ENCODE measurements at places on chromosomes 1 and 21.

DNA sequence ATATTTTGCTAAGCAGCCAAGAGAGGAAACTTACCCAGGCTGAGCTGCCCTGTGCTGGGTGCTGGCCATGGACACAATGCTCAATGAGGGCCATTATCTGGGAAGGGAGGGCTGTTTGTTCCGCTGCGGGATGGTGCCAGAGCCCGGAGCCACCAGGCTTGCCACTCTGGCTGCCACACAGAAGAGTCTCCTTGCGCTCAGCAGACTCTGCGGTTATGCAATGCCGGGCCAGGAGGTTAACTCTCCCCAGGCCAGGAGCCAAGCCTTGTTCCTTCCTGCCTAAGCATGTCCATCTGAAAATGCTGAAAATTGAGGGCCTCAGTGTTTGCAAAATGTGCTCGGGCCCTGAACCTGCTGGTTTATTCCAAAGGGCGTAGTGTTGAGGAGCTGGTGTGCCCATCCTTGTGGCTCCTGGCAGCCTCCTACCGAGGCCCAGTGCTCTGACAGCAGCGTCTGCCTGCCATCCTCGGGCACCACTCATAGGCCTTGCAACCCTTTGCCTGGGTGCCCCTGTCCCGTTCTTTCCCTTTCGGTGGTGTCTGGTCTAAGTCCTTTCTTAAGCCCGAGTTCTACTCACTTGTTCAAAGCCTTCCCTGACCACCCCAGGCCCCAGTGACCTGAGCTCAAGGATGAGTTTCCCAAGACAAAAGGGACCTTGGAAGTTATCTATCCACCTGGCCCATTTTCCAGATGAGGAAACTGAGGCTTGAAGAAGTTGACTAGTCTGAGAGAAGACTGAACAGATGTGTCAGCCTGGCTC lies 133.8 kb upstream of the EDN2 start:
- no peak for DNase-seq

- DNase-seq: no peak
Measured at GRCh38 chr1:36297062-36297461, 9.1 kb upstream of the SH3D21 start.

DNA sequence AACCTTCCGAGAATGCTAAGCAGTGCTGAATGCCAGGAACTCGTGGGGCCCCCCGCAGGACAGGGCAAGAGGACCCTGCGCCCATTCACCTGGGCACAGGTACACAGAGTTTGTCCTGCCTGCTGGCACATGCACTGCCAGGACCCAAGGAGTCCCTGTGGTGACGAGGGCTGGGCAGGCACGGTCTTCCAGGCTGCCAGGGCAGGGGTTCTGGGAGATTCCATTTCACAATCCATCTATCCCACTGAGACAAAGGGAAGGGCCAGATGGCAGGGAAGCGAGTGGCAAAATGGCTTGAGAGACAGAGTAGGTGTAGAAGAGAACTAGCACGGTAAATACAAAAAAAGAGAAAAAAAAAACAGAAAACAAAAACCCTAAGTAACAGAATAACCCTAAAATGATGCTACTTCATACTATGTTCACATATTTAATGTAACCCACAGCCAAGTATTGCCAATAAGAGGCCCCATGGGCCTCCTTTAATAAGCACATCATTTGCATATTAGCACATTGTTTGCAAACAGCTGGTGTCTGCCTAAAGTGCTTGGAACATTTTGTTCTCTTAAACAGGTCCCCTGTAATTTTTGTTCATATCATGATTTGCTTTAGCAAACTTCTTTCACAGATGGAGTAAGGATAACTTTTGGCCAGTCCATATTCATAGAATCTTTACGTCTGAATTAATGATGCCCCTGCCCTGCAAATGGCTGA lies 83.8 kb downstream of the STUM start:
- no peak for DNase-seq

DNA sequence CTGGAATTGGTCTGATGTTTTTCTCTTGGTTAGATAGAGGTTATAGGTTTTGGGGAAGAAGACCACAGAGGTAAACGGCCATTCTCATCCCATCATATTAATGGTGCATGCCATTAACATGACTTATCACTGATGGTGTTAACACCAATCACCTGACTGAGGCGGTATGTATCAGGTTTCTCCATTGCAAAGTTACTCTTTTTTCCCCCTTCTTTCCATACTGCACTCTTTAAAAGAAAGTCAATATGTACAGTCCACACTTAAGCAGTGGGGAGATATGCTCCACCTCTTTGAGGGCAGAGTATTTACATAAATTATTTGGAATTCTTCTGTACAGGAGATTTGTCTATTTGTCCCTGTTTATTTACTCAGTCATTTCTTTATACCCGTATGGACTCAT lies 35.7 kb upstream of the OSBPL9 start:
- no peak for DNase-seq

DNA sequence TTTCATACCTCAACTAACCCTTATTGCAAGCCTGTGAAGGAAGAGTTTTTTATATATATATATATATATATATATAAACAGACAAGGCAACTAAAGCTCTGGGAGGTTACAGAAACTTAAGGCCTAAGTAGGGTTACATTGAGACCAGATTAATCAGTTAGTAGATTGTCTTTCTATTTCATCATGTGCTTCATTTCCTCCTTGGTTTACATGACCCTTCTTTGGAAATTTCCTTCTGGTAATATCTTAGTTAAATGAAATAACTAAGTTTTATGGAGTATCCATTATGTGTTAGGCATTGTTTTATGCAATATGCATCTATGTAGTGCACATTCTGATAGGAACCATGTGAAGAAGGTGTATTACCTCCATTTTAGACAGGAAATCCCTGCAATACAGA lies 112.7 kb downstream of the FGGY start:
- DNase-seq: no peak

- no peak for DNase-seq
Measured at GRCh38 chr21:41445465-41445862, 19.4 kb downstream of the MX1 start.
